ENCODE measurements at places on chromosomes 3 and 15.
A peak's percentile ranks its signal among the peaks of the same experiment; 100 is the strongest.

GRCh38 chr15:38145651-38146111 lies 107.0 kb upstream of the SPRED1 start:
- DNase-seq, result no peak

DNA sequence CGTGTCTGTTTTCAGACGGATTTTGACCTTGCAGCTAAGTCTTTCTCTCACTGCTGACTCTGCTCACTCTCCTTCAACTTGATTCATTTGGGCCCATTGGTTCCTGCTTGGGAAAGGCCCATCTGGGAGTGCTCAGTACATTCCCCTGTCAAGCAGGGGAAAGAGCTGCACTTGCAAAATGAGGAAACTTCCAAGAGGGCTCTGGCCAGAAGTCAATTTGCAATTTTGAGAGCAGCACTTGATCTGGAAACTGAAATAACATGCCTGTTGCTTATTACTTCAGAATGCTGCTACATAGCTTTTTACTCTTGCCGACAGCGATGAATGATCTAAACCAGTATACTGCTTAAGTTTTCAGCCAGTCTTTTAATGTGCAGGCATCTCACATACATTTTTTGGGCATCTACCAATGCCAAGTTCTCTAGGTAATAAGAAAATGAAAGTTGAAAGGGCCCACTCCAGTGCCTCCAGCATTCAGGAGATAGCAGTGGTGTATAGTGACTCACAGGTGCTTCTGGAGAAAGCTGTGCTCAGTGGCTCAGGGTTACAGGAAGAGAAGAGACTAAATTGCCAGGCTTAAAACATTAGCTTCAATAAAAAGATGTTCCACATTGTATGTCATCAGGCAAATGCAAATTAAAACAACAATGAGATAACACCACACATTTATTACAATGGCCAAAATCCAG lies 70.1 kb upstream of the RORA start:
- DNase-seq, result no peak

- no peak for DNase-seq
Observed at GRCh38 chr15:64864068-64864467, 22.4 kb downstream of the PLEKHO2 start.

DNA sequence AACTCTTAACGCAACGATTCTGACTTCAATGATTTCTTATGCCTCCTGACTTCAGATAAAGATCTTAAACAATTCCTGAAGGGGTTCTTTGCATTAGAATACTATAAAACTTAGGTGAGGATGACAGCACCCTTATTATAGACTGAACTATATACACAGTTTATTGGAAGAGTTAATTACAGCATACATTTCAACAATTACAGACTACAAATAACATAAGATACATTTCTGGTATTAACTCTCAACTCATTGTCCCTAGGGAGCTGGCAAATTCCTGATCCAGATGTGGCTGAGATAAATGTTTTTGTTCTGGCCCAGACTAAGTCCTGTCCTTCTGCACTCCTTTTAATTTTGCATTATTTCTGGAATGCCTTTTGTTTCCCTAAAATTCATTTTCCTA lies 155.5 kb upstream of the TMC3 start:
- no peak for DNase-seq

GRCh38 chr3:48915296-48915695 lies 3.3 kb upstream of the ARIH2 start:
- DNase-seq, result no peak

GRCh38 chr3:129854460-129854859 lies 39.1 kb downstream of the TMCC1 start:
- no peak for DNase-seq

GRCh38 chr3:75188962-75189361 lies 475.2 kb upstream of the FRG2C start:
- DNase-seq, result no peak

- DNase-seq, result no peak
Observed at GRCh38 chr3:184542577-184542976, 19.0 kb upstream of the EPHB3 start.

DNA sequence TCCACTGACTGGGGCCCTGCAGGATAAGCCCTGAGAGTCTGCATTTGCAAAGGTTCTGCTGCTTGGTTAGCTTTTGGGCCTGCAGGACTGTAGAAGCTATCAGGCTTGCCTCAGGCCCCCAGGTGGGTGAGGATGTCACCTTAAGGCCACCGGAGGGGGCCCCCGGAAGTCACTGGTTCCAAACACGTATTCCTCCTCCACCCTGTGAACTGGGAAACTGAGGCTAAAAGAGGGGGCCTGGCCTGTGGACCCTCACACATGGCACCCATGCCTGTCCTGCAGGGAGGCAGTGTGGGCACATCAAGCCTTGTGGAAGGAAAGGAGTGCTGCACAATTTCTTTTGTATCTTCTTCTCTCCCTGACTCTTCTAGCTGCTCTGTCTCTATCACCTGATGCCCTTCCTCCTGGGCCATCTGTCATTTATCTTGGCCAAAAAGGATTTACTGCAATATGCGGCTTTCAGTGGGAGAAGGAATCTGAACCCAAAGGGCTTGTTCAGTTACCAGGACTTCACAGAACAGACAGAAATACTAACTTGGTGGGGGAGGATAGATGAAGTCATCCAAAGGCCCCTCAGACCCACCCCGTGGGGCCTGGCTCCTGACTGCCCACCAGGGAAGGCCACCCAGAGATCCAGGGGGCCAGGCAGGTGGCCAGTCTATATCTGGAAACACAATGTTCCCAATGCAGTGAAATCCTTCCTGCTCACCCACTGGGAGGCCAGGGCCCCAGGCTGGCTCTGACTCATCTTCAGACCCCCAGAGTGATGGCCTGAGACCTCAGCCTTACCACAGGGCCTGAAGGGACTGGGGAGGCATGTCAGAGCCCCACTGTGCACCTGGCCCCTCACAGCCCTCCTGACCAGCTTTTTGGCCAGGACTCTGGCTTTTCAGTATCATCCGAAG lies 18.3 kb downstream of the UBAP1L start:
- DNase-seq, result no peak

GRCh38 chr15:33670567-33670966 lies 297.7 kb upstream of the CHRM5 start:
- no peak for DNase-seq

- no peak for DNase-seq
Observed at GRCh38 chr15:74203914-74204431, 1.4 kb upstream of the STRA6 start.

DNA sequence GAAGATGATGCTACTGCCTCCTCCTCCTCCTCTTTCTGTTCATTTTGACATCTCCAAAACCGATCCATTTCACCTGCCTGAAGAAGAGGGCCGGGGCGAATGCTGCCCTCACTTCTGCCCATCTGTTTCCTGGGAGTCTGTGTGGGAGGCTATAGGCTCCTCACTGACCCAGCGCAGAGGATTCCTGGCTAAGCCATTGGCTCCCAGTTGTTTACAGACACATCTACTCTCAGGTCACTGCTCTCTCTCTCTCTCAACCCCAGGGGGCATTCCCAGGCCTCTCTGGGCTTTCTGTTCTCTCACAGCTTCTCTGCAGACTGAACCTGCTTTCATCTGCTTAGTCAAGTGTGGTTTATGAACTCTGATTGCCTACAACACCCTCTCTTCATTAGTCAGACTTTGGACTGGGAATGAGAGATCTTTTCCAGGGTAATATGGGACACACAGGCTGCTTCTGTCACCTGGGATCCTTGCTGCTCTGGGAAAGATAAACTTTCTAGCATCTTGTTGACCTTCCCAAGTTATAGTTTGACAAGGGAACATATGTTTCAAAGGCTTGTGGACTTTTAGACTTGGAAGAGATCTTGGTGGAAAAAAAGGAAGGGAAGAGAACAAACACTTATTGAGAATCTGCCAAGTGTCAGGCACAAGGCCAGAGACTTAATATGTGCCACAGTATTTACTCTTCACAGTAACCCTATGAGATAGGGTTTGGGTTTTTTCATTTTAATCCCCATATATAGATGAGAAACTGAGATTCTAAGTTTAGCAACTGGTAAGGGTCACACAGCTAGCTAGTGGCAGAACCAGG lies 30.2 kb upstream of the USP3 start:
- peak; percentile 24 for DNase-seq

DNA sequence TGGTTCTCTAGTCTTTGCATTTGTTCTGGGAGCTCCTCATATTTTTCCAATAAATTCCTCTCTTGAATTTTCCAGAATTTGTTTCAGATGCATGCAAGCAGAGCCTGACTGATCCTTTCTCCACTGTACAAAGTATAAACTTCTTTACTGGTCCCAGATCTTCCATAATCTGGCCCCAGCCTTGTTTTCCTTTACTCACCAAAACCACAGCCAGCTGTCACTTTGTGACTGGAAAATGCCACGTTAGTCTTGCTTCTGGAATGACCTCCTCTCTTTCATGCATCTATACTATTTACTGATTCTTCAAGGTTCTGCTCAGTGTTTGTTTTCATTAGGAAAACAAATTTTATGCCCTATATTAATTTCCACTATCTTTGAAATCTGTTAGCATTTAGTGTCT lies 60.4 kb upstream of the SPPL2A start:
- no peak for DNase-seq

DNA sequence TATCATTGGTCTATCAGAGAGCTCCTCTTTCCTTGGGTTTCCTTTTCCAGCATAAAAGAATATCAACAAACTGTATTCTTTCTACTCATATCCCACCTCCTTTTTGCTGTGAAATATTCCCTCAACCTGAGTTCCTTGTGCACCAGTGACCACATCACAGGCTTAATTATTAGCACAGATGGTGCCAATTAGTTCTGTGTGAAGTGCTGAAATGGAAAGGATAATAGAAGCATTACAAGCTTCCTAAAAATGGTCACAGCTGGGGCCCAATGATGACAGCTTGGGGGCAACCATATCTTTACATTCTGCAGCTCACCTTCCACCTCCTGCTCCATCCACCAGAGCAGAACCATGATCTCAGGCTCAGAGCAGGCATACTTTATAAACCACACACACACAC lies 84.6 kb downstream of the ANO10 start:
- no peak for DNase-seq

- no peak for DNase-seq
Observed at GRCh38 chr15:70636540-70637165, 126.7 kb downstream of the UACA start.

GRCh38 chr15:94277485-94277884 lies 46.1 kb downstream of the MCTP2 start:
- no peak for DNase-seq

DNA sequence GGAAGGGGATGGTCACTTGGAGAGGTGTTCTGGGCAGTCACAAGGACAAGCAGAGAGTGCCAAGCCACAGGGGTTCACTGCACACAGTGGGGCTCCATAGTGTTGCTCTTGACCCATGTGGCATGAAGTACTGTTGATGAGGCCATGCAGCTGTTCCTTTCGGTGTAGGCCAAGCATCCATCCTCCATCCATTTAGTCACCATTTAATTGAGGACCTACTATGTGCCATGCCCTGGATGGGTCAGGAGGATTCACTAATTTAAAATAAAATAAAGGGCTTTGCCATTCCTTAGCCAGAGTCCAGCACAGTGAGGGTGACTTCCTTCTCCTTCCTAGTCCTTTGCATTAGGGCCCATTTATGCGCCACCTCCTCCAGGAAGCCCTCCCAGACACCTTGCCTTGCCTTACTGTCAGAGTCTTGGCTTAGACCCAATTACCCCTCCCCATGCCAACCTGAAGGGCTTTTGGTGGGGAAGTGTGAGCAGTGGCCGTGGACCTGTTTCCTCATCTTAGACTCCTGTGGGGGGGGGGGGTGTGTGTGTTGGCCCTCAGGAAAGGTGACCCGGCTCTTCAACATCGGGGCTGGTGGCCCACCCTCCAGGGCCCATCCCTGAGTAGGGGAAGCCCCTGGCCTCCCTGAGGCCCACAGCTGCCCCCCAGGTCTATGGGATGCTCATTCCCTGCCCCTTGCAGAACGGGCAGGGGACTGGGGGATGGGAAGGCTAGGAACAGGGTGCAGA lies 25.6 kb downstream of the PSTPIP1 start:
- DNase-seq, result no peak

DNA sequence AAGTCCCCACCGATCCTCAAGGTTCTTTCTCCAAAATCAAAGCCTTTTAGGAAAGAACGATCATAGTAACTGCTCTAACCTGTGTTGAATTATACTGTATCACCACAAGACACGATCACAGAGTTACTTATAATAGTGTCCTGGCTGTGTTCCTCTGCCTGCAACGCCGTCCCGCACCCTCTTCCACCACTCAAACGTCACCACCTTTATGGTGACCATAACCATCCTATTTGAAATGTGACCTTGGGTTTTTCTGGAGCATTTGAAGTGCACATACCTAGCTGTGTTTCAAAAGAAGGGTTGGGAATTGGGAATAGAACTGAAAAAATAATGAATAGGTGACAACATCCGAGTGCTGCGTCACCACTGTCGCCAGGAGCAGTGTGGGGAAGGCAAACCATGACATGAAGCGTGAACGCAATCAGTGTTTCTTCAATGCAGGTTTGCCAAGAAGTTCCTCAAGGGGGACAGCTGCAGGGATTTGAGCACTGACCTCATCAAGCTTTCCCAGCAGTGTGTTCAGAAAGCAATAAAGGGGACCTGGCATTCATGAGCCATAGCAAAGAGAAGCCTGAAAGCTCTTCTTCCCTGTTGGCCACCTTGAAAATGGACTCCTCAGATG lies 769 bp upstream of the SELENOS start:
- DNase-seq, result no peak

- no peak for DNase-seq
Observed at GRCh38 chr3:89912031-89912430, 804.6 kb downstream of the EPHA3 start.

DNA sequence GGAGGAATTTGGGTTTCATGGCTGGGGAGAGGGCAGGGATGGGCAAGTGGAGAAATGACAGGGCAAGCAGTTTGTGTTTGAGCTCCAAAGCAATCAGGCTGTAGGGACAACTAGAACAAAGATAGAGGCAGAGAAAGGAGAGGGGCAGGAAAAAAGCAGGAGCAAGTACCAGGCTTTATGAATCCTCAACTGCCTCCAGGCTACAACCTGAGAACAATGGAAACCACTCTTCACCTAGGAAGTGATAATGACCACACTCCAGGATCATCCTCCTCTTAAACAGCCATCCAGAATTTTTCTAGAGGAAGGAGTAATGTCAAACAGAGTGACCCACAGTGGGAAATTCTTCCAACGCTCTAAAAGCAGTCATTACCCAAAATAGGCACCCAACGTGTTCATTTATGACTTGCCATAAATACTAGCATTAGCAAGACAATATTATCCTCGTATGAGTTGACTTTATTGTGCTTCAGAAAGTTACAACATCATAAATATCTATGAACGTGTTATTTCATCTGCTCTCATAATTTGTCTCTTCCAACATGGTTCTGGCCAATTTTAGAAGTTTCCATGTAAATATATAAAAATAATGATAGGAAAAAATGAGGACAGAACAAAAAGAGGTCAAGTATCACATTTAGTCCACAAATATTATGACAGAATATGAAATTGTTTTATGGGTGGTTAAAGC lies 50.5 kb downstream of the TNFAIP8L3 start:
- no peak for DNase-seq

DNA sequence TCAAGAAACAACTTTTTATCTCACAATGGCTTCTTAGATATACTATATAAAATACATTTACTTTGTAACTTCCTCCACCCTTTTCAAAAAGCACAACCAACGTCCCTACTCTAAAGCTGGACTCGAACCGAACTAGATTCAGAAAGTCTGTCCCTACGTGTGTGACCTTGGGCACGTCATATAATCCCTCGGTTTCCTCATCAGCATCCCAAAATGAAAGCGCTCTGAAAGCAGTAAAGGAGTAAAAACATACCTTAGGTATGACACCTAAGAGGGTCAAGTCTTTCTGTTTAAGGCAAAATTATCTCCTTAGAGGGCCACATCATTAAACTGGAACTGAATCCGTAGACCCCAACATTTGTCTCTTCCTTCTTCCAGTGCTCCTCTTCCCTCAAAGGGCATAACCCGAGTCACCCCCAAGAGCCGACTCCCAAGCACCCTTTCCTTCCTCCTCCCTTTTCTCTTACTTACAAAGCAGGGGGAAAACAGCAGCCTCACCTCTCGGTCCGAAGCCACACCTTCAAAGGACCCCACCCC lies 663 bp downstream of the PDCD10 start:
- no peak for DNase-seq

All from pancreas (tissue), 10 donors.